Omental fat pad (tissue), 4 donors: ENCODE measurements at places on chromosomes 3 and 15. TPM values are rescaled to one million over a fixed set of nuclear protein-coding genes. Genes with fewer than 3 reads are reported as not detected.

GRCh38 chr3:161403251-161403650, 31.9 kb upstream of the SPTSSB start:
- no peak for DNase-seq

DNA sequence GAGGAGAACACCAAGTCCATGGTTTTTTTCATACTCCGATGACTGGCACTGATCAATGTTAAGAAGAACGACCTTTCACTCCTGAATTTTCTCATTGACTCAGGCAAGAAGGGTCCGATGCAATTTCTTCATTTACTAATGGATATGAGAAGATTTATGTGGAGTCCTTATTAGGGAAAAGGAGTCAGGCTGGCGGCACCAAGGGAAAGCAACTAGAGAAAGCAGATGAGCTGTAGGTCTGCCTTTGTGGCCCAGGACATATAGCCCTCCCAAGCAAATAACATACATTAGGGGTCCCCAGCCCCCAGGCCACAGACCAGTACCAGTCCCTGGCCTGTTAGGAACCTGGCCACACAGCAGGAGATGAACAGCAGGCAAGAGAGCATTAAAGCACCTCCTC, 206.8 kb downstream of the KBTBD8 start:
- no peak for DNase-seq

DNA sequence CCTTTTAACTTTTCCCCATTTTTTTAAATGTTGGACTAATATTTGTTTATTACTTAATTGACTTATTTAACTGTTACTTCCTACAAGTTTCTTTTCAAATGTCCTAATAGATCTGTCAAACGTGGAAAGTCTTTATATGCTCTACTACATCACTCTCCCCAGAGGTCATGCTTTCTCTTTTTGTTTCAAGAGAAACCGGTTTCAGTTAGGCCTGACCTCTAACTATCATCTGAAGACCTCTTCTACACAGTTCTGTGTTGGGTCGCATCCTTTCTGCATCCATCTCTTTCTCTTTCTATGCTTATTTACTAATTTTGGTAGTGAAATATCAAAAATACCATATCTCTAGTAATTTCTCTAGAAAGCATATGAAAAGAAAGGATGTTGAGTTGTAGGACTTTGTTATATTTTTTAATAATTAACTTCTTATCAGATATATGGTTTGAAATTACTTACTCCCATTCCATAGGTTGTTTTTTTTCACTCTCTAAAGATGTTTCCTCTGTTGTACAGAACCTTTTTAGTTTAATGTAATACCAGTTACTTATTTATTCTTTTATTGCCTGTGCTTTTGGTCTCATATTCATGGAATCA, 781.2 kb upstream of the ARPP21 start:
- DNase-seq: no peak

DNA sequence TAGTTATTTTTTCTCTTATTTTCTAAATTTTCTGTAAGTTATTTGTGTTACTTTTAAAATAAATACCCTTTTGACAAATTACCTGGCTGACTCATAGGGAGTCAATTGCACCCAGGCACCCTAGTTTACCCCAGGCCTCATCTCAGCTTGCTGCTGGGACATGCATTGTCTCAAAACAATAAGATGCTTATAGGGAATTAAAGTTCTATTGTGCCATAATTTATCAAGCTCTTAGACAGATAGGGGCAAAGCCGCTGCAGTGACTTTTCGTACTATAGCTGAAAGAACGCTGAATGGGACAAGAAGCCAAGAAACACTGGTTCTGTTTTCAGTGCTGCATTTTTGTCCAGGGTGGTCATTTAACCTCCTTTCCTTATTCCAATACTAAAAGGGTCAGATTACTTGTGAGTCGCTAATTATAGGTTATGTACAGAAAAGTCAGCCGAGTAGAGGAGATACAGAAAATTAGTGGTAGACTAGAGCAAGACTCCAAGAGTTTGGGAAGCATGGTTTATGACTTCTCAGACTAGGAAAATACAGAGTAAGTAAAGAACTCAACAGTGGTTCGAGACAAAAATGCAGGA, 50.3 kb downstream of the EXD1 start:
- DNase-seq: no peak

PSTPIP1 gene
- total RNA-seq: 18.3 TPM

MST1 gene
- total RNA-seq: 15.6 TPM
